ENCODE measurements at places on chromosomes 1 and 21.

- peak; percentile 64 for DNase-seq
Observed at GRCh38 chr1:222798116-222798515, 16.7 kb upstream of the DISP1 start.

- no peak for DNase-seq
Observed at GRCh38 chr1:45123358-45123757, 83.0 kb downstream of the ZSWIM5 start.

DNA sequence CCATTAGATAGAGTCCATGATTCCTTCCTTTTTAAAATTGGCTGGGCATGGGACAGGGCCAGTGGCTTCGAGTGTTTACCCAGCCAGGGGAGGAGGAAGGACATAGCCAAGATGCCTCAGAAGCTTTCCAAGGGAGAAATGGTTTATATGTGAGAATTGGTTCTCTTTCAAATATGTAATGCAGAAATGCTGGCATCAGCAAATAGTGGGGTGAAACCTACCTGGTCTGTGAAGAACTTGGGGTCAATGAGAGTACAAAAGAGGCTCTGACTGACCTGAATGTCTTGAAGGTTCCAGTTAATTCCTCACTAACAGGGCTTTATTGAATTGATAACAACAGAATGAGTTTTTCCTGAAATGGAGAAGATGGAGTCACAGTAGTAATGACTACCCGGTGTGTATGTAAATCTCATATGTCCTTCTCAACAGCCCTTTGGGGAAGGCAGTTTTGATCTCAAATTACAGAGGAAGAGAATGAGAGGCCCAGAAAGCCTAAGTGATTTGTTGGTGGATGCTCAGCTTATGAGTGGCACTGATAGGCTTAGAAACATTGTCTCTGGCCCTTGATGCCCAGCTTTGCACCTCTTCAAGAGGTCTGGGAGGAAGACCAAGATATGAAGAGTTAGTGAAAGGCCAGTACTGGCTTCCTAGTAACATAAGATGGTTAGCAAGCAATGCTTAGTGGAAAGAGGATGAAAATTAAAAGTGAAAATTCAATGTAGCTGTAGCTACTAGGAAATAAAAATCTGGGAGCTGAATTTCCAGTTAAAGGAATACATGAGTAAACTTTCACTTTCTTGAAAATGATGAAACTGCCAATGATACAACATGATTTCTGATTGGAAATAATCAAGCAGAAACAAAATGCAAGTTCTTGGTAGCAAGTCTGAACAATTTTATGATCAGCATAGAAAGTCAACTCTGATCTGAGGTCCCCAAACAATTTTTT lies 2.7 kb downstream of the ATF3 start:
- DNase-seq = no peak

DNA sequence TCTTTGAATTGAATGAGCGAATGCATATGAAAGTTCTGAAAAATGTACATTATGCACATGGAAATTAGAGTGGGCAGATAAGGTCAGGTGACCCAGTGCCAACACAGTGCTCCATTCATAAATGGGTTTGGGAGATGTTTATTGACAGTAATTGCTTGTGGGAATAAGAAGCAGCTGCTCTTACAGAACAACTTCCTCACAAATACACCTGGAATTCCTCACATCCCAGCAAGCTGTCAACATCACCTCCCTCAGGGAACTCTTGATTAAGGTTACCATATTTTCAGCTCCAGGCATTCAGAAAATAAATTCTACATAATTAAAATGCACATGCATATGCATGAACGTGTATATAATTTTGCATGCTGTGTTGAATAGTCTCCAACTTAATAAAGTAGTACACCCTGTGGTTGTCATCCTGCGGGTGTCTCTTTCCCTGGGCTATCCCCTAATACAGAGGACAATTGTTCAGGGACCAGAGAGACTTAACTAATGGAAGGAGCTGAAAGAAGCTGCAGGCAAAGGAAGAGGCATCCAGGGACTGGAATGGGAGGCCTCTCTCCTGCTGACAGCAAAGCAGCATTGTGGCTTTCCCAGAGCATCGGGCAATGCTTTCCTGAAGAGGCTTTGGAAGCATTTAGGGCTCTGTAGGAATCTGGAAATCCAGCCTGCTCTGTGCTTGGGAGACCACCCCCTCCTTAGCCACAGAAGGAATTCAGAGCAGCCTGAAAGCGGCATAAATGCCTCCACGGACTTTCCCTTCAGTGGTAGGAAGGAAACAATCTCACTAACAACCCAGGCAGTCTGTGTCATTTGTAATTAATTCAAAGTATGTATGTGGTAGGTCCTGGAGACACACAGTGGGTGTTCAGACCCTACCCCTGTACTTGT lies 55.2 kb upstream of the GNG12 start:
- DNase-seq = no peak

- no peak for DNase-seq
Observed at GRCh38 chr1:114224196-114224907, 70.7 kb upstream of the SYT6 start.

DNA sequence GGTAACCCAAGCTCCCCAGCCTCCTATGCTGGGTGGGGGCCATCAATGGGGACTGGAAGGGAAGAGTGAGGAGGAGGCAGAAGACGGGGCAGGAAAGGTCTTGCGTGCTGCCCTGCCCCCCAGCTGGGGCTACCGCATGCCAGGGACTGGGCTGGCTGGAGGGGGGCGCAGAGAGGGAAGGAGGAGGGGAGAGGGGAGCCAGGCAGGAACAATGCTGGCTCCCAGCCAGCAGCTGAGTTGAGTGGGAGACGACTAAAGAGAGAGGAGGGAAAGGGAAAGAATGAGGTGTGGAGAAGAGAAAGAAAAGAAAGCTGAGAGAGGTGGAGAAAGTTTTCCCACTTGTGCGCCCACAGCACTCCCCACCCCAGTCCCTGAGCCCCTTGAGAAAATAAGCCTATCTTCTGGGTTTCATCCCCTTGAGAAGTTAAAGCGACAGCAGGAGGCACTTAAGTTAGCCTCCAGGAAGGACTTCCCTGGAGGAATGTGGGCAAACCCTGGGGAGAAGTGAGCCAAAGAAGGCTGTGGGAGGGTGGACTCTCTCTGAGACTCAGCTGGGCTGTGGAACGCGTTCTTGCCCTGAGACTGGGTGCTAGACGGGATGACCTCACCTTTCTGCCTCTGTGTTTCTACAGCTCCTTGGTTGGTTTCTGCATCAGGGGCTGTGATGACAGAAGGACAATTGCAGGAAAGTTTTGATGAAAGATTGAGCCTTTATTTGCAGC lies 12.9 kb upstream of the NES start:
- no peak for DNase-seq

DNA sequence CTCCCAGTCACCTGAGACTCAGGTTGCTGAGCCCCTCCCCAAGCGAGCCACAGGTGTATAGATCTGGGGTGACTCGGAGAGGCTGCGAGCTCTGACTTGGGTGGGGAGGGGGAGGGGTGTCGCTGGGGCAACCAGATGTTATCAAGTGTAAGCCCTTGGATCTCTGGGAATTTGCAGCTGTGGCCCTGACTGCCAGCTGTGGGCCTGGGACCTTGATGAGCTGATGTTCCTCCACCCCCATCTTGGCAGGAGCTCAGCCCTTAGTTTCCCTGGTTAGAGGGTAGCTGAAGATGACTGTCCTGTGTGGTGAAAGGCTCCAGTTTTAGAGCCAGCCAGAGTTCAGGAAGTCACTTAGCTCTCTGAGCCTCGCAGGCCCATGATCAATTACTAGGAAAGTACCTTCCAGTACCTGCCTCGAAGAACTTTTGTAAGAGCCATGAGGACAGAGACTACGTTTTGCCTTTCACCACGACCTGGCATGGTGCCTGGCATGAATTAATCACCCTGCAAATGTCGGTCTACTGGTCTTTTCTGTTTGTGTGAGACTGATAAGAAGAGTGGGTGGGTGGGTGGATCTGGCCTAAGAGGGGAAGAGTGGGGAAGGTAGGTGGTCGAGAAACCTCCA lies 55.8 kb downstream of the YARS1 start:
- DNase-seq = no peak

GRCh38 chr1:225465793-225466517 lies 38.1 kb upstream of the LBR start:
- no peak for DNase-seq

- no peak for DNase-seq
Observed at GRCh38 chr1:24161270-24161669, 18.3 kb upstream of the IL22RA1 start.

DNA sequence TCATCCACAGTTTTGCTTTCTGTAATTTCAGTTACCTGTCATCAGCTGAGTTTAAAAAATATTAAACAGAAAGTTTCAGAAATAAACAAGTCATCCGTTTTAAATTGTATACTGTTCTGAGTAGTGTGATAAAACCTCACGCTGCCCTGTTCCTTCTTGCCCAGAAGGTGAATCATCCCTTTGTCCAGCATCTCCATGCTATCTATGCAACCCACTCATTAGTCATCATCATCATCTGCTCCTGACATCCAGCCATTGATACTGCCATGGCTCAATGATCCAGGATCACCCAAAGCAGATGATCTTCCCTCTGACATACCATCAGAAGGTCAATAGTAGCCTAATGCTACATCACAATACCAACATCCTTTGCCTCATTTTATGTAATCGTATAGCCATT lies 198.3 kb downstream of the SLC44A5 start:
- no peak for DNase-seq

- DNase-seq = no peak
Observed at GRCh38 chr1:227545361-227545760, 18.0 kb upstream of the ZNF678 start.

- peak; percentile 85 for DNase-seq
Observed at GRCh38 chr1:224245188-224245587, 62.1 kb downstream of the DEGS1 start.

GRCh38 chr1:212749821-212750535 lies 41.6 kb downstream of the NSL1 start:
- DNase-seq = no peak

DNA sequence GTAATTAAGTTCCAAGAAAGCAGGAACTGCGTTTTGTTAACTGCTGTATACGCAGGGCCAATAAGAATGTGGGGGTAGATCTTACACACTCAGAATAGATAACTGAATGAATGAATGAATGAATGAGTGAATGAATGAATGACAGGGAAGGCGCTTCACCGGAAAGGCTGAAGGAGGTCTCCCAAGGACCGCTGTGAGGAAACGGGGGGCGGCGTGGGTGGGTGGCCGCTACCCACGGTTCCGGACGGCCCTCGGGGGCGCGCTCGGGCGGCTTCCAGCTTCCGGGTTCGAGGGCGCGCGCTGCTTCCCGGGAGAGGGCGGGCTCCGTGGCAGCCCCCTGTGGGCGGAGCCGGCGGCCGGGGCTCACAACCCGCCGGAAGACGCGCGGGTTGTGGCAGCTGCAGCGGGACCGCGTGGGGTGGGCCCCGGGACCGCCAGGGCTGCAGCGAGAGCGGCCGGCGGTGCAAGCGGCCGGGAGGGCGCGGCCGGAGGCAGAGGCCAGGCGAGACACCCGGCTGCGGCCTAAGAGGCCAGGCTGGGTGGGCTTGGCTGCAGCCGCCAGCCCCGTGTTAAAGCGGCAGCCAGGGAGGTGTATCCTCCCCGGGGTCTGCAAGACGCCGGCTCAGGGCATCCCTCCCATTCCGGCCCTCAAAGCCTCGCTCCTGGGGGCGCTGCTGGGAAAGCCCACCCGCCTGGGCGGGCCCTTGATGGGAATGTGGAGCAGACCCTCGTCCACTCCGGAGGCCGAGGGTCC lies at the start of gene ZFP69:
TSS of gene ZFP69 (plus strand) at position 367 of the 754 bp plus-strand sequence. CDS start 2,072 bp downstream, outside the sequence.
- peak; percentile 86 for DNase-seq

GRCh38 chr1:153742411-153743142 lies 14.7 kb downstream of the INTS3 start:
- no peak for DNase-seq

DNA sequence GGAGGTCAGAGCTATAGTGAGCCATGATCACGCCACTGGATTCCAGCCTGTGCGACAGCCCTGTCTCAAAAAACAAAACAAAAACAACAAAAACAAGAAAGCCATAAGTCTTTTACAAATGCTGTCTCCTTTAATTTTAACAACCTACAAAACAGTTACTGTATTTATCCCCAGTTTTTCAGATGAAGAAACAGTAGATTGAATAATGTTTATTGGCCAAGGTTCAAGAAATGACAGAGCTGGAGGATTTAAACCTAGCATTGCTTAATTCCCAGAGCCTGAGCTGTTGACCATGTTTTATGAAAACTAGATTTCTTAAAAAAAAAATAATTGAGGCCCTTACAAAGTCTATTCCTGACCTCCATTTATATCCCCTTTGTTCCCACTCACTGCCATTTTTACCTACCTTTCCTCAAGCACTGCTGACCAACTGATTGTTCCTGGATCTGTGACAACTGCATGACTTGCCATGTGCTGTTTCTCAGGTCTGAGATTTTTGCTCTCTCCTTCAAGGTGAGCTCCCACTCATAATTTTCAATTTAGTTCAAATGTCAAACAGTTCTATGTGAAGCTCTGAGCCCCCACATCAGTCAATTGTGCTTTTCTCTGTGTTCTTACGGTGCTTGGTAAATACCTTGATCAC lies 140.8 kb downstream of the CHRM3 start:
- DNase-seq = no peak

DNA sequence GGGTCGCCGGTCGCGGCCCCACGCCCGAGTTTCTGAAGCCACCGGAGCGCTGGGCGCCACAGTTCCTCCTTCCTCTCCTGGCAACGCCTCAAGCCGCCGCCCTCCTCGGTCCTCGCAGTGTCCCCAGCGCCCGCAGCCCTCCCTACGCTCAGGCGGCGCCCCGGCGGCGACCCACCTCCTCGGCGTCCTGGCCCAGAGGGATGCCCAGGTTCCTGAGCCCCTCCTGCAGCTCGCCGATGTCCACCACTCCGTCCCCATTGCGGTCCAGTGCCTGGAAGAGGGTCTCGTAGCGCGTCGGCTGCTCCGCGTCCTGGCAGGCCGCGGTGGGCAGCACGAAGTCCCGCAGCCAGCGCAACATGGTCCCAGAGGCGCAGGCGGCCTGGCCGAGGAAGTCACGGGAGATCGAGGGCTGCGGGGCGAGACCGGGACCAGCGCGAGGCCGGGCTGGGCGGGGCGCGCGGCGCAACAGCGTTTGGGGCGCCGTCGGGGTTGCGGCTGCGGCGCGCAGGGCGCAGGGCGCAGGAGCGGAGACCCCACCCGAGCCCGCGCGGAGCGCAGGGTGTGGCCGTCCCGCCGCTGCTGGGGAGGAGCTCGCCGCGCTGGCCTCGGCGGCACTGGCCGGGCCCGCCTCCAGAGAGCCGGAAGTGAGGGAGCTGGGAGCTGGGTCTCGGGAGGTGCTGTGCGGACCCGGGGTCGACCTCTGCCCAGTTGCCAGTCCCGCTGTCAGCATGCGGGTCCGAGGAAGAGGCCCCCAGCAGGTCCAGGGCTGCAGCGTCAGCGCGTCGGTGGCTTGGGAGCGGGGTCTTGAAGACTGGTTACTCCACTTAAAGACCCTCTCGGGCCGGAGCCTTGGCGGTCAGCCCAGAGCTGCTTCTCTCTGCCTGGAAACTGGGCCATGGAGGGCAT lies at the start of gene SLC25A24:
TSS of gene SLC25A24 (minus strand) at position 563 of the 906 bp plus-strand sequence. CDS start at position 358, 205 bp downstream.
- peak; percentile 72 for DNase-seq

- no peak for DNase-seq
Observed at GRCh38 chr1:85484264-85484663, 19.3 kb upstream of the DDAH1 start.

DNA sequence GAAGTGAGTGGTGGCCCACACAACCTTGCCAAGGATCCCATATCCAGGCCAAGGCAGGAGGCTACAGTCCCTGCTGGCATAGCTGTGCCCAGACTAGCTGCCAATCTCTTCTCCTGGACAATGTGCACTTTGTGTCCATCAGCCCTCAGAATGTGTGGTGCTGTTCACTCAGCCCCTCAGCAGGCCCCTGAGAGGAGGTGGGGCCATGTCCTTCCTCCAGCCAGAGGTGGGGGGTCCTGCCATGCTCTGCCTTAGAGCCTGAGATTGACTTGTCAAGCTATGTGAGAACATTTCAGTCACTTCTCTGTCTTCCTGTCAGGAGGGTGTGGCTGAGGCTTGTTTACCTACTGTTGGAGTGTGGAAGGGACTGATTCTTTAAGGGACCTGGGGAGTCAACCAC lies 1.4 kb downstream of the NCF2 start:
- DNase-seq = peak; percentile 78

Measured in CD4-positive, CD25-positive, alpha-beta regulatory T cell (primary cell).